ENCODE measurements at places on chromosomes 4 and X. TPM values are rescaled to one million over a fixed set of nuclear protein-coding genes. Genes with fewer than 3 reads are reported as not detected.

DNA sequence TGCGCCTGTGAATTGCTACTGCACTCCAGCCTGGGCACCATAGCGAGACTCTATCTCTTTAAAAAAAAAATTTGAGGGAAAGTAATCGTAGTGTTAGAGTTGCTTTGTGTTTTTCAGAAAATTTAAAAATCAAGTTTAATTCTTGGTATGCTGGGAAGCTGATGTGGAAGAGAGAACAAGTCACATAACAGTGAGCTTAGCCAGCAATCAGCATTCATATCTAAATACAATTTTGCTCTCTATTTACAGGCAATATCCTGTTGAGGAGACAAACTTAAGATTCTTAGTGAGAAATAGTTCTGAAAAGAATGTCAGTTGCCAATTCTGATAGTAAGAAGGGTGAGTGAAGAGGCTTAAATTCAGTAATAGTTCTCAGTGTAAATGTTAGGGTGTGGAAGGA lies 9.6 kb upstream of the NDUFC1 start:
- H3K36me3 ChIP-seq, result peaks cover 17% of the 10 kb centered on the region
- no peaks in the 10 kb centered on the region for H3K27me3 ChIP-seq
- no peak overlapping the region for H3K4me3 ChIP-seq
- no peak for DNase-seq
- H3K4me1 ChIP-seq, result peaks cover 51% of the 10 kb centered on the region

- no peak for DNase-seq
- H3K27ac ChIP-seq, result no peak overlapping the region
- no peaks in the 10 kb centered on the region for H3K27me3 ChIP-seq
Measured at GRCh38 chr4:85681221-85681657, 206.3 kb downstream of the ARHGAP24 start.

- H3K27me3 ChIP-seq, result no peaks in the 10 kb centered on the region
- no peak for DNase-seq
- peaks cover 17% of the 10 kb centered on the region for H3K36me3 ChIP-seq
- H3K27ac ChIP-seq, result no peak overlapping the region
- H3K4me3 ChIP-seq, result no peak overlapping the region
- peaks cover 9% of the 10 kb centered on the region for H3K4me1 ChIP-seq
Measured at GRCh38 chrX:153592966-153593688, 5.8 kb downstream of the CCNQ start.

- DNase-seq, result no peak
- no peaks in the 10 kb centered on the region for H3K4me1 ChIP-seq
- no peaks in the 10 kb centered on the region for H3K27me3 ChIP-seq
- no peaks in the 10 kb centered on the region for H3K36me3 ChIP-seq
Measured at GRCh38 chrX:95760356-95760755, 924.3 kb upstream of the DIAPH2 start.

DNA sequence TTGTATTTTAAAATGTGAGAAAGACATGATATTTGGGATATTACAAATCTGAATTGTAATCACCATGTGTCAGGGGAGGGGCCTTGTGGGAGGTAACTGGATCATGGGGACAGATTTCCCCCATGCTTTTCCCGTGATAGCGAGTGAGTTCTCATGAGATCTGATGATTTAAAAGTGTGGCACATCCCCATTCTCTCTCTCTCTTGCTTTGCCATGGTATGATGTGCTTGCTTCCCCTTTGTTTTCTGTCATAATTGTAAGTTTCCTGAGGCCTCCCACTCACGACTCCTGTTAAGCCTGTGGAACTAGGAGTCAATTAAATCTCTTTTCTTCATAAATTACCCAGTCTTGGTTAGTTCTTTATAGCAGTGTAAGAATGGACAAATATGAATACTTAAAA lies 39.0 kb downstream of the CCDC158 start:
- peaks cover 10% of the 10 kb centered on the region for H3K27me3 ChIP-seq
- no peaks in the 10 kb centered on the region for H3K36me3 ChIP-seq
- no peak overlapping the region for H3K27ac ChIP-seq
- no peaks in the 10 kb centered on the region for H3K4me1 ChIP-seq
- DNase-seq, result no peak

Gene FRMD7
- total RNA-seq, result not detected

Gene CAPN6
- not detected for total RNA-seq

Gene CTAG1A
- total RNA-seq, result not detected

All from activated CD4-positive, alpha-beta T cell treated with anti-CD3 and anti-CD28 coated beads, Interleukin-2, amount 10 ng/mL, durations not matched to agents 24 days and 14 days (primary cell).